ENCODE measurements at places on chromosomes 7 and 10. TPM values are rescaled to one million over a fixed set of nuclear protein-coding genes. Genes with fewer than 3 reads are reported as not detected.

DNA sequence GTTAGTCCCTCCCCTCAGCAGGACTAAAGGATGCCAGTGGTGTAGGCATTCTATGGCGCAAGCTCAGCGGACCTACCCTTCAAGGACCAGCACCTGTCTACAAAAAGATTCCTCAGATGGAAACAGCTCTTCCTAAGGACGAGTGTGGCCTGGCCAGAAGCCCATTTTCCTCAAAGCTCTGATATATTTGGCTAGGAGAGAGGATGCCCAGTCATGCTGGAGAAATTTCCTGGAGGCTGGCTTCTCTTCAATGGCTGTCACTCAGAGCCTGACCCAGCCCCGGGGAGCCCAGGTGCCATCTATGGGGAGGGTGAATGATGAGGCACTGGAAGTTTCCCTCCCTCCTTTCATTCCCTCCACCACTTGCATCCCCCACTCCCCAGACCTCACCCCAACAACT is 111.5 kb downstream of the PLXNA4 start:
- peak; percentile 88 for DNase-seq
- H3K36me3 ChIP-seq: no peaks in the 10 kb centered on the region
- no peak overlapping the region for H3K4me3 ChIP-seq
- H3K27me3 ChIP-seq: no peaks in the 10 kb centered on the region
- H3K27ac ChIP-seq: no peak overlapping the region

DNA sequence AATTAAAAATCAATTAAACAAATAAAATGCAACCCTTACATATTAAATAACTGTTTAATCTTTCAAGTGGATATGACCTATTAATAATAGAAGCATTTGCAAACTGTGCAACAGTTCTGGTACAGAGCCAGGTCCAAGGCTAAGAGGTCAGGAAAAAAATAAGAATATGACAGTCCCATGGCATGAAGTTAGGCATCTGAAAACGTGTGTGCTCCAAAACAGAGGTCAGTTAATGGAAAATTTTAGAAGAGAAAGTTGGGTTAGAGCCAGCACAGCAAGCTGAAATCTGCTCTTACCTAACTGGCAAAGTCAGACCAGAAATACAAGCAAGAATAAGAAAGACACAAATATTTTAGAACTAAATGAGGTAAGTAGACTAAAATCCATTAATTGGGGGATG is 757.7 kb downstream of the GRM8 start:
- H3K27ac ChIP-seq: no peak overlapping the region
- DNase-seq: no peak
- no peaks in the 10 kb centered on the region for H3K27me3 ChIP-seq
- no peaks in the 10 kb centered on the region for H3K36me3 ChIP-seq

DNA sequence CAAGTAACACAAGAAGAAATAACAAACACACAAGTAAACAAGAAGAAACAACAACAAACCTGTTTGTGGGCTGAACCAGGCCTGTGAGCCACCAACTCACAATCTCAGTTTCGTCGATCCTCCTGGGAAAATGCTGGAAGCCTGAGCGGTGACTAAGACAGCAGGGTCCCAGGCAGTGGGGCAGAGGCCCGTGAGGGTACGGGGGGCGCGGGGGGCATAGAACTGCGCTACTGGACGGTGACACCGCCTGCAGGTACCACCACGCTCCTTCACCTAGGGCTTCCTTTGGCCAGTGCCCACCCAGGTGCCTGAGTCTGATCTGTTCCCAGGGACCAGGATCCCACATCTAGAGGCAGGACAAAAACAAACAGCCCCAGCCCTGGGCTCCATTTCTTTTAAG is 3.4 kb upstream of the CALN1 start:
- DNase-seq: no peak
- no peak overlapping the region for H3K4me3 ChIP-seq
- no peaks in the 10 kb centered on the region for H3K36me3 ChIP-seq
- no peaks in the 10 kb centered on the region for H3K4me1 ChIP-seq

GRCh38 chr10:15852111-15852557 is 8.2 kb downstream of the MINDY3 start:
- no peak overlapping the region for H3K27ac ChIP-seq
- no peak for DNase-seq
- H3K4me1 ChIP-seq: peaks cover 10% of the 10 kb centered on the region

DNA sequence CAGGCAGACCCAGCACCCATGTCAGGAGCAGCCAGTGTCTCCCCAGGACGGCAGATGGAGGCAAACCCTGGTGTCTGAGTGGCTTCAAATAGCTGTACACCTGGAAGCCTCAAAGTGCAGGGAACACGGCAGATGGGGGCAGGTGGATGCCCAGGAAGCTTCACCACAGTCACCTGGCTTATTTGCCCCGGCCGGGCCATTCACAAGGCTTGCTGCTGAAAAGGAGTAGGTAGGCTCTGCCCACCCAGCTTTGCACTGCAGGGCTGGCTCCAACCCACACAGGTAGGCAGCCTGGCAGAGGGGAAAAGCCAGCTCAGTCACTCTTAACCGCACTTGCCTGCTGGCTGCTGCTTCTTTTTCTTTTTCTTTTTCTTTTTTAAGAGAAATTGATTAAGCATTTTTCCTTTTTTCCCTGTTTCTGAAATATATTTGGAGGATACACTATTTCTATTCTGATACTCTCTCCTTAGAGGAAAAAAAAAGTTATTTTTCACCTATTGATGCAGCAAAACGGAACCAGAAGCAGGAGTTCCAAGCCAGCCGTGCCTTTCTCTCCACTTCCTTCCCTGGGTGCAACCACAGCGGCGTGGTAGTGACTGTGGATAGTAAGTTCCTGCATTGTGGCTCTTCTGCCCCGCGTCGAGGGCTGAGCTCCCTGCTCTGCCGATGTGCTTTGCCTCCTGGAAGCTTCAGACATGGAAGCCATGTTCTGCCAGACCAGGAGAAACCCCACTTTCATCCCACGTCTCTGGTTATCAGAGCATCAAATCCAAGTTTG is 118.3 kb downstream of the KLF6 start:
- H3K27ac ChIP-seq: no peak overlapping the region
- no peaks in the 10 kb centered on the region for H3K36me3 ChIP-seq
- DNase-seq: no peak
- H3K27me3 ChIP-seq: no peaks in the 10 kb centered on the region
- H3K4me3 ChIP-seq: no peak overlapping the region

DNA sequence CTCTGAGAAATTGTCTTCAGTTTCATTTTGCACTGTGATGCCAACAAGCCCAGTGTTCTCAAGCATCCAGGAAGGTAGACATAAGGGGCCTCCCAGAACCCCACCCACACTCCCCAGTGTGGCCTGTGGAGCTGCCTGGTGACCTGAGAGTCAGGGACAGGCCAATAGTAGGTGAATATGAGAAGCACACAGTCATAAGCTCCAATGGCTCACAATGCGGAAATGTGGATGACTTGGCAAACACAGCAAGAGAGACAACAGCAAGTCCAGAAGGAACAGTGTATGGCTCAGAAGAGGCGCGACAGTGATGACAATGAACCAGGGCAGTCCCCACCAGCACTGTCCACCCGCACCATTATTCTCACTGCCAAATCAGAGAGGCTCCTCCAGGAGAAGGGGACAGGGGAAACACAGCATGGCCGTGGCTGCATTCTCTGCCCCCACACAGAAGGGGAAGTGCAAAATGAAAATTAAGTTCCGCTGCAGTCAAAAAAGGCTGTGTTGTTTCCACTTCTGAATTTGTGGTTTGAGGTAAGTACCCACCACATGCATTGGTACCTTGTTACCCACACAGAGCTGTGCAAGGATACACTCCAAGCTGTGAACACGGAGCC is 419.8 kb downstream of the GRID1 start:
- H3K4me1 ChIP-seq: no peaks in the 10 kb centered on the region
- no peaks in the 10 kb centered on the region for H3K27me3 ChIP-seq
- H3K36me3 ChIP-seq: no peaks in the 10 kb centered on the region
- no peak overlapping the region for H3K4me3 ChIP-seq

The UCMA gene
- not detected for total RNA-seq

The SPDYE18 gene
- total RNA-seq: not detected

The GRM3 gene
- not detected for total RNA-seq
